Stimulated activated CD4-positive, alpha-beta T cell treated with anti-CD3 and anti-CD28 coated beads, Interleukin-2, amount 100 ng/mL, for 48 hours (primary cell): ENCODE measurements at places on chromosomes 5 and 9.

- DNase-seq = no peak
Measured at GRCh38 chr5:135484674-135485086, 32.5 kb upstream of the TIFAB start.

GRCh38 chr5:174725261-174725990 is 1.0 kb downstream of the MSX2 start:
- DNase-seq = no peak

- no peak for DNase-seq
Measured at GRCh38 chr9:99387431-99387830, 165.3 kb downstream of the SEC61B start.

DNA sequence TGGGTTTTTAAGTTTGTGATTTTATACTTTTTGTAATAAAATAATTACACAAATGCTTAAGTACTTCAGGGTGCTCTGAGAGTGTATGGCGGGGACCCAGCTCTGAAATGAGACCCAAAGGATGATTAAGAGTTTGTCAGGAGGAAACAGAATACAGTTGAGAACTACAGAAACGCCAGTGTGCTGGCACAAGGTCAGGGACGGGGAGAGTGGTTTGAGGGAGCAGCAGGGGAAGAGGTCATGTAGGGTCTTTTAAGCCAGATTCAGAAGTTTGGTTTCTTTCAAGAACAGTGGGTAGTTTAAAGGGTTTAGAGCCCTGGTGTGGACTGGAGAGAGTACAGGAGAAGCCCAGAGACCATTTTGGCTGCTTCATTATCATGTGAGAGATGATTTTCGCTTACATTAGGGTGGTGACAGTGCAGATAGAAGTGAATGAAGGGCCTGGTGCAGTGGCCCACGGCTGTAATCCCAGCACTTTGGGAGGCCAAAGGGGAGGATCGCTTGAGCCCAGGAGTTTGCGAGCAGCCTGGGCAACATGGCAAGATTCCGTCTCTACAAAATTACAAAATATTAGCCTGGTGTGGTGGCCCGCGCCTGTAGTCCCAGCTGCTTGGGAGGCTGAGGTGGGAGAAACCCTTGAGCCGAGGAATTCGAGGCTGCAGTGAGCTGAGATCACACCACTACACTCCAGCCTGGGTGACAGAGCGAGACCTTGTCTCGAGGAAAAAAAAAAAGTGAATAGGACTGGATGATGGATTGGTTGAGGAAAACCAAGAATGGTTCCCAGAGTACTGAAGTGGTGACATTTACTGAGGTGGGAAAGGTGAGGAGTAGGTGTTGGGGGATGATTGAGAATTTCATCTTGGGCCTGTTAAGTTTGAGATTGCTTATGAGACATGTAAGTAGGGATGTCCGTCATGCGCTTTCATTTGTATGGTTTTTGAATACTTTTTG is 1.4 kb upstream of the ETF1 start:
- DNase-seq = no peak

DNA sequence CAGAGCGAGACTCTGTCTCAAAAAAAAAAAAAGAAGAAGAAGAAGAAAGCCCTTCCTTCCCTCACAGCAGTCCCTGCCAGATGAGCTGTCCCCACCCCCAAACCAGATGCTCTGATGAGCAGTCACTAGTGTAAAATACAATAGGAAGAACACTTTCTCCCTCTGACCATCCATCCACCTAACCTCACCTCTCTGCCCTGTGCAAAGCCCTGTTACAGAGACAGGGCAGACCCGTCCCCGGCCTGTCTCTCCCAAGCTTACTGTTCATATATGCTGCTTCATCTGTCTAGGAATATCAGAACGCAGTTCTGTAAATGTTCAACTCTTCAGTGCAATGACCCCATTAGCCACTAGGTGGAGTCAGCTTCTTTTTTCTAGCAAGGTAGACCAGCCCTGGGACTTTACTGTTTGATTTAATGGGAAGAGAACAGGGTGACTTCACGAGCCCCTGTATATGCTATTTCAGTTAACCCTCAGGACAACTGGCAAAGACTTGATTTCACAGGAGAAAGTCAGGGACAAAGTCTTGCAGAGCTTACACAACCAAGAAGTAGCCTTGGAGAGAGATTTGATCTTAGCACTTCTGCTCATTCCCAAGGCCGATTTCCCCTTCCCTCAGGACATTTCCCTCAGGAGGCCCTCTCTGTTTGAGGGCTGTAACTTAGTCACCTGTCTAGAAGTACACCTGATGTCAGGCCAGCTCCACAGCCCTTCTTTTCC is 14.9 kb upstream of the FGFR4 start:
- peak; percentile 81 for DNase-seq

DNA sequence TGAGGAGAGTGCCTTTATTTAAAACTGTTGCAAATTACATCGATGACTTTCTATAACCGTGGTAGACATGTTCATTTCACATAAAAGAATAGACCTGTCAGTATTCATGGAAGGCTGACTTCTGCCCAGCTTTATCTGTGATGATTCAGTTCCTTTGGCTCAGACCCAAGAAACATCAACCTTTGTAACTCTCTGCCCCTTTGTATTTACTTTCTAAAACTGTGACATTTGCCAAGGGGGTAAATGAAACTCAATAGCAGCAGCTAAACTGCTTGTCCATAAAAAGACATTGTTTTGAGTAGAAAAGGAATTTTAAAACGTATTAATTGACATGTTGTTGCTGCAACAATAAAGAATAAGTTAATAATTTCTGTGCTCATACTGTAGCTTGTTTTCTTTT is 137.8 kb upstream of the ANKH start:
- DNase-seq = no peak

- no peak for DNase-seq
Measured at GRCh38 chr5:113378514-113378913, 56.3 kb downstream of the TSSK1B start.

GRCh38 chr5:1437226-1437829 is 7.9 kb downstream of the SLC6A3 start:
- no peak for DNase-seq

DNA sequence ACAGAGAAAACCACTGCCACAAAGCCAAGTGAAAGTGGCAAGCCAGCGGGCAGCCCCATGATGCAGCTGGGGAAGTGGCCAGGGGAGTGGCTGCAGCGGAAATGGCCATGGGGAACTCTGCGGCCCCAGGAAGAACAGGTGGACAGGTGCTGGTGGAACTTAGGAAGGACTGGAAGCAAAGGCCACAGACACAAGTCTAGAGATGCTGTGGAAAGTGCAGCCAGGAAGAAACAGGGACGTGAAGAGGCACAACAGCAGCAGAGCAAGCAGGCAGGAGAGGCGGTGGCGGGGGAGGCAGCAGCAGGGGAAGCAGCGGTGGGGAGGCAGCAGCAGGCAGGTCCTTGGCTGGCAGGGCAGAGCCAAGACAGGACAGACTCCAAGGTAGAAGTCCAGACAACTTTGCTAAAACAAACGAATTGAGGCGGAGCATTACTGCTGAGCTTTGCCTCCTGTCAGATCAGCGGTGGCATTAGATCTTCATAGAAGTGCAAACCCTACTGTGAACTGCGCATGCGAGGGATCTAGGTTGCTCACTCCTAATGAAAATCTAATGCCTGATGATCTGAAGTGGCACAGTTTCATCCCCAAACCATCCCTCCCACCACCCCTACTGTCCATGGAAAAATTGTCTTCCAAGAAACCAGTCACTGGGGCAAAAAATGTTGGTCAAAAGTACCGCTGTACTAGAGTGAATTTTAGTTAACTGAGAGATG is 11.8 kb downstream of the SURF6 start:
- no peak for DNase-seq

- DNase-seq = no peak
Measured at GRCh38 chr5:71883742-71884103, 164.6 kb downstream of the CARTPT start.

DNA sequence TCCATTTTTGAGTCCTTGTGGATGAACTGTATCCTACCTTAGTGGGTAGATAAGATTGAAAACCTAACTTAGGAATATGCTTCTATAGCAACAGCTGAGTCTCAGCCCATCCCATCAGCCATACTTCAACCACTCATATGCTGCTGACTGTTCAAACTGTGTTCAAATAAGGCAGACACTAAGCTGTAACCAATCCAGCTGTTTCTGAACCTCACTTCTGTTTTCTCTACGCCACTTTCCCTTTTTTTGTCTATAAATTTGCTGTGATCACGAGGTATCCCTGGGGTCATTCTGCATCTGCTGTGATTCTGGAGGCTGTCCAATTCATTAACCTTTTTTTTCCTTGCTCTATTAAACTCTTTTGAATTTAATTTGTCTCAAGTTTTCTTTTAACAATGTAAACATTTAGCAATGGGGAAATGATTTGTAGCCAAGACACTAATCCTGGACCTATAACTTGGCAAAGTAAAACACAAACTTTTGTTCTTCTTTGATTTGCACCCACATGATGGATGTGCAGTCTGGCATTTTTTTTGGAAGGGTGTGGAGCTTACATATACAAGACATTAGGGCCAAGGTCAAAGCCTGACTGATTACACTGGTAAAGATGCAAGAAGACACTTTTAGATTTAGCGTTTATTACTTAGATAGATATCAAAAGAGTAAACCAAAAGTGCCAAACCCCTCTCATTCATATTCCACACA is 14.9 kb upstream of the SCGB3A2 start:
- no peak for DNase-seq

- no peak for DNase-seq
Measured at GRCh38 chr9:77783518-77783917, 135.4 kb upstream of the GNA14 start.

DNA sequence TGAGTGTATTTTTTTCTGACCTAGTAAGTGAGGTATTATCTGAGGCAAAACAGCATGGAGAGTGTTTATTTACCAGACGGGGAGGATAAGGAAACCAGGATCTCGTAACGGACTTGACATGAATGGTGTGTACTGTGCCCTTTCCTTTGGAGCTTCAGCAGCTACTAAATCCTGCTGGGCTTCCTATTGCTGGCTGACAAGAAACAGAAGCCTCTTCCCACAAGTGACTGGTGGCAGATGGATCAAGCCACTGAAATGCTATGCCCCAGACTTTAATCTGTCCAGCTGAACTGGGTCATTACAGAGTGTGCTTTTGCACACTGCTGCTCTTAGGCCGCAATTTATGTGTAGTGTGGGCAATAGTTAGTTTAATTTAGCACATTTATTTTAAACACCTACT is 162.7 kb upstream of the MRPS30 start:
- no peak for DNase-seq

- no peak for DNase-seq
Measured at GRCh38 chr9:5442400-5443011, 4.8 kb upstream of the PLGRKT start.

DNA sequence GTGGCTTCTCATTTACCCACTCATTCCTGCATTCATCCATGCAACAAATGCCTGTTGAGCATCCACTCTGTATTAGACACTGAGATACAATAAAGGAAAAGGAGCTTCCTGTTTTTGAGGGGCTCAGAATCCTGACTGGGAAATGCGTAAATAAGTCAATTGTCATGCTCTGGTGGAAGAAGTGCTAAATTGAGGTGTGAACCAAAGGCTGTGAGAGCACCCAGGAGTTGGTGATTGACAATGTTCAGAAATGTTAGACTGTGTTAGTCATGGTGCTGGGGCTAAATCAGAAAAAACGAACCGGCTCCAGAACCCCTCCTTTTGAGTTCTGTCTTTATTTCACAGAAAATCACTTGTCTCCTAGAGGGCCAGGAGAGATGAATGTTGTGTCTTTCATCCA is 558.6 kb upstream of the SGCD start:
- no peak for DNase-seq

DNA sequence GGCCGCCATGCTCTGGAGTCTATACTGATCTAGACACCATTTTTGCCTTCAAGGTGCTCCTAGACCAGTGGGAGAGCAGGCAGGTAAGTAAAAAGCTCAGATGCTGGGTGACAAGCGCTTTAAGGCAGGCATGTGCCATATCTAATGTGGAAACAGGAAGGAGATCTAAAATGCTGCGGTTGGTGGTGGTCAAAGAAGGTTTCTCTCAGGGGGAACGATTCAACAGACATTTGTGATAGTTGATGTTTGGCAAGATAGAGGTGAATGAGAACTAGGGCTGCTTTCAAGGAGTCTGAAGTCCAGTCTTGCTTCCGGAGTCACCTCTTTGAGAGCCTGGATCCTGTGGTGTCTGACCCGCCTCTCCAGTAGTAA is 146.2 kb upstream of the KLF4 start:
- no peak for DNase-seq

GRCh38 chr9:104923289-104923688 is 4.7 kb downstream of the ABCA1 start:
- no peak for DNase-seq

- no peak for DNase-seq
Measured at GRCh38 chr9:125074976-125075375, 68.4 kb downstream of the SCAI start.

- DNase-seq = no peak
Measured at GRCh38 chr9:133742251-133742650, 4.1 kb upstream of the SARDH start.

GRCh38 chr9:127979333-127980059 is 1.3 kb downstream of the EEIG1 start:
- DNase-seq = no peak

GRCh38 chr9:77166193-77166592 is 11.1 kb upstream of the VPS13A start:
- DNase-seq = no peak

- DNase-seq = no peak
Measured at GRCh38 chr5:60639544-60639943, 60.4 kb downstream of the DEPDC1B start.

DNA sequence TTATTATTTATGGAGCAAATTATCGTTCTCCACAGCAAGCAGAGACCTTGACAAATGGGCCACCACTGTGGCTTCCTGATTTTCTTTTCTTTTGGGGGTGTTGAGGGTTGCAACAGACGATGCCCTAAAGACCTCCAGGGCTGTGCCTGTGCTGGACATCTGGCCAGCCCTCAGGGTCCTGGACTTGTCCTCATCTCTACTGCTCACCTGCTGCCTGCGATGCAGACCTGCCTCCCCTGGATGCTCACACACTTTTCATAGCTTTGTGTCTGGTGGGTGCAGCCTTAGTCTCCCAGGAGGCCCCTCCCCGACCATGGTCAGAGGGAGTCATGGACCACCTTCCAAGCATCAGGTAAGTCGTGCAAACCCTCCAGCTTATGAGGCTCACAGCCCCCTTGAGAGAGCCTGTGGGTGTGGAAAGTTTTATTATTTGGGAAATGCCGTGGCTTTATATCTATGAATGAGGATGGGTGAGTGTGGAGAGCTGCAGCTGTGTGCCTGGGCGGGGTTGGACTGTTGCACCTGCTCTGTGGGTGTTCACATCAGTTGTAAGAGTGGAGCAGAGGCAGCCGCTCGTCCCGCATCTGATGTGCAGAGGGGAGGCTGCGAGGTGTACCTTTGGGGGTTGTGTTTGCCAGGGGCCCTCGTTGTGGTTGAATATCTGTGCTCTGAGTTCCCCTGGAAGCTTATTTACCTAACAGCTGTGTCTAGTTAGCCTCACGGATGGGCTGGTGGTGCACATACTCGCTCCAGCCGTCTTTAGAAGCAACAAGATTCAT is 126.3 kb upstream of the IRX4 start:
- no peak for DNase-seq

GRCh38 chr9:113621980-113622379 is 158.5 kb downstream of the RGS3 start:
- no peak for DNase-seq

GRCh38 chr9:4796988-4797853 is 4.5 kb downstream of the RCL1 start:
- DNase-seq = no peak

- DNase-seq = no peak
Measured at GRCh38 chr9:72065076-72065475, 4.7 kb upstream of the C9orf57 start.

GRCh38 chr5:175463641-175464040 is 14.7 kb upstream of the SFXN1 start:
- DNase-seq = no peak
